Anterior cingulate cortex (tissue), 58 donors: ENCODE measurements at places on chromosomes 3 and 15.

DNA sequence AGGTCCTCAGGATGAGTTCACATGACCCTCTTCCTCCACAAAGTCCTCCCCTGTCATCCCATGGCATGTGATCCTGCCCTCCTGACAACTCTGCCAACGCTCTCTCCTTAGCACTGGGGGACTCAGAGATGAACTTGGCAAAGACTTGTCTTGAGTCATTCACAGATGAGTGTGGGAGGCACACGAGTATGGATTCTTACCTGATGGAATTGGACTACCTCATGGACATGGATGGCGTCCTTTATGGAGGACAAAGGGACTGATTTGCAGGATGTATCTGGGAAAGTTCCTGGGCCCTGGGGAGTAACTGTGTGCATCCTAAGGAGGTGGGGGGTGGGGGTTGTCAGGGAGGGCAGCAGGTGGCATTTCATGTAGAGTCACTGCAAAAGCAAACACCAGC, 38.2 kb upstream of the TOPBP1 start:
- DNase-seq = no peak

- no peak for DNase-seq
Observed at GRCh38 chr3:126121632-126122031, 37.7 kb upstream of the SLC41A3 start.

DNA sequence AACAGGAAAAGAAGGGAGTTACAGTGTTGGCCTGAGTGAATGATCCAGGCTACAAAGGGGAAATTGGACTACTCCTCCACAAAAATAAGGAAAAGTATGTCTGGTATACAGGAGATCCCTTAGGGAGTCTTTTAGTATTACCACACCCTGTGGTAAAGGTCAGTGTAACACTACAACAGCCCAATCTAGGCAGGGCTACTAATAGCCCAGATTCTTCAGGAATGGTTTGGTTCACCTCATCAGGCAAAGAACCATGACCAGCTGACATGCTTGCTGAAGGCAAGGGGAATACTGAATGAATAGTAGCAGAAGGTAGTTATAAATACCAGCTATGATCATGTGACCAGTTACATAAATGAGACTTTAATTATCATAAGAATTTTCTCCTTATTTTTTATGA, 372.6 kb upstream of the ATP11B start:
- no peak for DNase-seq

DNA sequence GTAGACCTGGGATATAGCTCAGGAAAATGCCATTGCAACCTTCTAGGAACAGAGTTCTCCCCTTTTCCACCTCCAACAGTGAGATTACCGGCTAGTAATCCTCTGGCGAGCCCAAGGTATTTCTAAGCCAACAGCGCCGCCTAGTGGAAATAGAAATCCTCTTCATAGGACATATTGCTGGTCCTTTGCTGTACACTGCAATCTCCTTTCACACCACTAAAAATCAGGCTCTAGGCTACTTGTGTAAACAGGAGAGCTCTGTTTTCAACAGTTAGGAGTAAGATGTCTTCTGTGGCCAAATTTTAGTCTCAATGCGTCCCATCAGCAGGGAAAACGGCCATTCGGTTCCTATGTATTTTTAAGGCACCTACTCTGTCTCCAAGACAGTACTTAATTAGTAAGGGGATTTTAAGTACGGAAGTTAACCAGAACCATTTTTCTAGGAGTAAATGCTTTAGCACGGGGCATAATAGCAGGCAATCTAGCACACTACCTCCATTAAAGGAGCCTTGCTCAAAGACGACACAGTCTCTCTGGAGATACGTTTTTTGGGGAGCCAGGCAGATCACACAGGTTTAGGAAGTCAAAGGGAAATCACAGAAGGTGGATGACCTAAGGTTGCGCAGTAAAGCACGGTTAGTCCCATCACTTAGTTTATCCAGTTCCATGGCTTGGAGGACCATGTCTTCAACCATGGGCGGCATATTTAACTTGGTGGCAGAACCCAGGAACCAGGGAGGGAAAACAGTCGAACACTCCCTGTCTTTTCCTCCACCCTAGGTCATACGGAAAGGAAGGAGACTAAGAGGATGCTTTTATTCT, 43.8 kb downstream of the NCEH1 start:
- peak; percentile 66 for DNase-seq

DNA sequence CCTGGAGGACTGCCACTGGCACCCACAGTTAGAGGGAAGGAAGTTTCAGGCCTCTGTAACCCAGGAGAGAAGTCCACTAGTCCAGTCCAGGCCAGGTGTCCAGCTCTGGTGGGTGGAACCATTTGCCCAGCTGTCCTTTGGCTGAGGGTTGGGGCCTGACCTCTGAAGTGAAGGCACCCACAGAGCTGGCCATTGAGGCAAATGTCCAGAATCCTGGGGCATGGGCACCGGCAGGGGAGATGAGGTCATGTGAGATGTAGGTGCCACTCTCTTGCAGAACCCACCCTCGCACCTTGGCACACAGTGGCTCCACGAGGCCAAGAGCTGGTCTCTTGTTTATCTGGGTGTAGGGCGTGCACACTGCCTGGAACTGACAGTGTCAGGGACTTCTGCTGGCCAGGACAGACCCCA, 162.8 kb downstream of the SMAD6 start:
- DNase-seq = no peak

GRCh38 chr3:69200384-69201068, 78.1 kb upstream of the LMOD3 start:
- no peak for DNase-seq
